ENCODE measurements at places on chromosomes 12 and 14.

DNA sequence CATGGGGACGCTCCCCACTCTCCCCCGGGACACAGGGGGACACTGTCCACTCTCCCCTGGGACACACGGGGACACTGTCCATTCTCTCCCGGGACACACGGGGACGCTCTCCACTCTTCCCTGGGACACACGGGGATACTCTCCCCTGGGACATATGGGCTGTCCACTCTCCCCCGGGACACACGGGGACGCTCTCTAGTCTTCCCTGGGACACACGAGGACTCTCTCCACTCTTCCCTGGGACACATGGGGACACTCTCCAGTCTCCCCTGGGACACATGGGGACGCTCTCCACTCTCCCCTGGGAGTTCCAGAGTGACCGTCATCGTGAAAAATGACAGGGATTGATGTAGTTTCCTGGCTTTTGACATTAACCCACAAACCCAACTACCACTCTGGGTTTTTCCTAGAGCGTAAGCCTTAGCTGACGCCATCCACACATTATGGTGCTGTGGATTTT, 3.0 kb upstream of the P2RX2 start:
- DNase-seq, result peak; percentile 5

- no peak for DNase-seq
Observed at GRCh38 chr12:24997496-24997895, 48.6 kb upstream of the BCAT1 start.

- DNase-seq, result peak; percentile 54
Observed at GRCh38 chr12:116366456-116366776, 88.9 kb upstream of the MED13L start.

- DNase-seq, result no peak
Observed at GRCh38 chr14:55721353-55721752, 141.3 kb downstream of the KTN1 start.

GRCh38 chr12:107760207-107760808, 629 bp downstream of the PRDM4 start:
- peak; percentile 45 for DNase-seq

DNA sequence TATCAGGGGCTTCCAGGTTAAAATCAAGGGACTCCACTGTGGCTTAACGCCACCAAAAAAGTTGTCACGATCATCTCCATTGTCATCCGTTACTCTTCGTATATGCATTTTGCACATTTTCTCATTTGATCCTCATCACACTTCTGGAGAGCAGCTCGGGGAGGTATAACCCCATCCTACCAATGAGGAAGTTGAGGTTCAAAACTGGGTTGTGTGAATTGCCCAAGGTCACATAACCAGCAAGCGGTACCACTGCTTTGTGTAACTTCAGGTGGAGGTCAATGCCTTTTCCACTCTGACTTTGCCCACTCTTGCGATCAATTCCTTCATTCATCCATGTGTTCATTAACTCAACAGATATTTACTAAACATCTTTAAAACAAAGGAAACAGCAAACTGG, 71.1 kb upstream of the CCND2 start:
- DNase-seq, result no peak

DNA sequence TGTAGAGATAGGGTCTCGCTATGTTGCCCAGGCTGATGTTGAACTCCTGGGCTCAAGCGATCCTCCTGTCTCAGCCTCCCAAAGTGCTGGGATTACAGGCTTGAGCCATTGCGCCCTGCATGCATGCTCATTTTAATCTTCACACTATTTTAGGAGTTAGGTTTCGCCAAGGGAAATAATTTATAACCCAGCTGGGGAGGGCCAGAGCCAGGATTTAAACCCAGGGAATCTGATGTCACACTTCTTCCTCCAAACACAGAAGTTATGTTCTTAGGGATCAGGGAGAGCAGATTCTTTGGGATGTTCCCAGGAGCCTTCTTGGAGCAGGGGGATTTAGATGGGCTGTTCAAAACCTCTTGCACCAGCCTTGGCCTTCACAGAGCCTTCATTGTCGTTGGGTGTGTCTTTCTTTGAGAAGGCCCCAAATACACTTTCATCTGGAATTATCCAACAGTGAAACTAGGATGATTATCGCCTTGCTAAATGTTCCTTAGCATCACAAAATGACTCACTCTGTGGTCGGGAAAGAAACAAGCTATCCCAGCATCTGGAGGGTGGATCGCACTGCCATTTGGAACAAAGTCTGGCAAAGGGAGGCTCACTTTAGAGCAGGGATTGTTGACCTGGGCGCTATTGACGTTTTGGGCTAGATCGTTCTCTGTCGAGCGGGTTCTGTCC, 8.2 kb upstream of the PPP1CC start:
- DNase-seq, result no peak

DNA sequence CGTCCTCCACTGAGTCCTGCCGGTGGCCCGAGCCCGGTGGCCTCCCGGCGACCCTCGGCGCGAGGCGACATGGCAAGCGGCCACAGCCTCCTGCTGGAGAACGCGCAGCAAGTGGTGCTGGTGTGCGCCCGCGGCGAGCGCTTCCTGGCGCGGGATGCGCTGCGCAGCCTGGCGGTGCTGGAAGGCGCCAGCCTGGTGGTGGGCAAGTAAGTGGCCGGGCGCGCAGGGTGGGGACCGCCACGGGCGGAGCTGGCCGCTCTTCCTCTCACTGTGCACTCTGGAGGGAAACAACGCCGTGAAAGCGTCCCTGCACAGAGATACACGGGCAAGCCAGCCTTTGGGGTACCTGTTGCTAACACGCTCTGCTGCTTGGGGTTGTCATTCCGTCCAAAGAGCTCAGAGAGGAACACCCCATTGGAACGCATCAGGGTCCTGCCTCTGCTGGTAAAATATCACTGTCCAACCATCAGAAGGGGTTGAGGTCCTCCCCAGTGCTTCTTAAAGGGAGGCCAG, at the start of gene AMDHD1:
Gene AMDHD1, plus strand, starts transcription at position 2 of the 513 bp plus-strand sequence. Its CDS starts 68 bp downstream, at position 70.
- DNase-seq, result peak; percentile 75

DNA sequence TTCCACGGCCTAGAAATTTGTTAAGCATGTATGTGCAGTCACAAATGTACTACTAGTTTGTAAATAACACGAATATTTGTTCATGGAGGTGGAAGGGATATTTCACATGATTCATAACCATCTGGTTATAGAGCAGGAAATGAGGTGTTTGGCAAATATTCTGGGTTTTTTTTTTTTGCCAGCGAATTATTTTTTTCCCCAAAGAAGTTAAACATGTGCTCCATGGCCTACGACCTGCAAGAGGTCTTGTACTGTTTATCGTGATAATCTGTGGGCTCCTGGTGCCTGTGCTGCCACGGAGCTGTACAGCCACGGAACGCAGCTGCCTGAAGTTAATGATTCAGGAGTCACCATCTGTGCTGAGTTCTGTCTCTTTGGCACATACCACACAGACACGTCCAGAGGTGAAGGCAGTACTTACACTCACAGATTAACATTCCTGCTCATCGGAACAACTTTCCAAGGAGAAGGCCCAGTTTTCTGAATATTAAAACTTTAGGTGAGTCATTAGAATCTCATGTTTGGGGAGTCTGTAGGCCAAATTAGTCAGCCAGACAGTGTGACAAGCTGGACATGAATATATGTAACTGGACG, 156.3 kb downstream of the TMX1 start:
- DNase-seq, result peak; percentile 35

DNA sequence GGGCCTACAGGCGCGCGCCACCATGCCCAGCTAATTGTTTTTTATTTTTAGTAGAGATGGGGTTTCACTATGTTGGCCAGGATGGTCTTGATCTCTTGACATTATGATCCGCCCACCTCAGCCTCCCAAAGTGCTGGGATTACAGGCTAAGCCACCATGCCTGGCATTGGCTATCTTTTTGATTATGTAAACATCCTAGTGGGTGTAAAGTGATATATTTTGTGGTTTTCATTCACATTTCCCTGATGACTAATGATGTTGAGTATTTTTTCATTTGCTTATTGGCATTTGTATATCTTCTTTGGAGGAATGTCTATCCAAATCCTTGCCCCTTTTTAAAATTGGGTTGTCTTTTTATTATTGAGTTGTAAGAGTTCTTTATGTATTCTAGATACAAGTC, 16.3 kb downstream of the CREBL2 start:
- no peak for DNase-seq

DNA sequence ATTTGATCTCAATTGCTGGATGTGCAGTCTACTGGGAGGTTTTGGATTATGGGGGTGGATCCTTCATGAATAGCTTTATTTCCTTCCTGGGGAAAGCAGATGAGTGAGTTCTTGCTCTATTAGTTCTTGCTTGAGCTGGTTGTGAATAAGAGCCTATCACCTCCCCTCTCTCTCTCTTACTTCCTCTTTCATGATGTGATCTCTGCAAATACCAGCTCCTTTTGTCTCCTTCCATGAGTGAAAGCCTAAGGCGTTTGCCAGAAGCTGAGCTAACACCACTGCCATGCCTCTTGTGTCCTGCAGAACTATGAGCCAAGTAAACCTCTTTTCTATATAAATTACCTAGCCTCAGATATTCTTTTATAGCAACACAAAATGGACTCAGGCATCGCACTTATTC, 302.7 kb downstream of the CCER1 start:
- DNase-seq, result no peak
